ENCODE measurements at places on chromosomes 3 and 15. TPM values are rescaled to one million over a fixed set of nuclear protein-coding genes. Genes with fewer than 3 reads are reported as not detected.

The TLE3 gene
- total RNA-seq, result 43.0 TPM

- H3K36me3 ChIP-seq, result no peaks in the 10 kb centered on the region
- peaks cover 2% of the 10 kb centered on the region for H3K4me1 ChIP-seq
- no peak overlapping the region for H3K27ac ChIP-seq
- H3K27me3 ChIP-seq, result no peaks in the 10 kb centered on the region
- DNase-seq, result no peak
- H3K4me3 ChIP-seq, result no peak overlapping the region
These were observed 204.9 kb downstream of the STAG1 start for GRCh38 chr3:136547293-136547692.

The CDC25A gene
- total RNA-seq, result 0.52 TPM

DNA sequence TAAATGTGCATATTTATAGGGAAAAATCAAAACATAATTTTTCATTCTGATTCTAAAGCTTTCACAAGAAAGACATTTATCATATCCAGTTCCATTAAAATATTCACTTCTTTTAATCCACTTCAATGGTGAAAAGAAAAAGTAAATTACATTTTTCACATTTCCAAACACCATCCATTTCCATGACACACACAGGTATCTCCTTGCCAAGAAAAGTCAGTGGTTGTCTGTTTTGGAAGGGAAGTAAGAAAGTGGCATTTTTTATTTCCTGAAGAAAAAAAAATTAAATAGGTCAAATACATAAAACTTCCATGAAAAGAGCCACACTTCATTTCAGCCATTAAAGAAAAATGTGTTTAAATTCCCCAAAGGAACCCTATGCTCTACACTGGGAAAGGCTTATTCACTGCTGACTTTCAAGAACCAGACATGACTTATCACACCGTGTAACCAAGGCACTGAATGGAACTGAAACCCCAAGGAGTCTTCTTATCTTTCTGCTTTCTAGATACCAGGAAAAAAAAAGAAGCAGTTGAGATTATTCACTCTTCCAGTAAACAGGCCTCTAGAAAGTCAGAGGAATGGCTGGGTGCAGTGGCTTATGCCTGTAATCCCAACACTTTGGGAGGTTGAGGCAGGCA, 44.5 kb downstream of the OSBPL10 start:
- H3K4me3 ChIP-seq, result no peak overlapping the region
- H3K27ac ChIP-seq, result no peak overlapping the region
- no peak for DNase-seq
- no peaks in the 10 kb centered on the region for H3K36me3 ChIP-seq
- H3K4me1 ChIP-seq, result peaks cover 3% of the 10 kb centered on the region

DNA sequence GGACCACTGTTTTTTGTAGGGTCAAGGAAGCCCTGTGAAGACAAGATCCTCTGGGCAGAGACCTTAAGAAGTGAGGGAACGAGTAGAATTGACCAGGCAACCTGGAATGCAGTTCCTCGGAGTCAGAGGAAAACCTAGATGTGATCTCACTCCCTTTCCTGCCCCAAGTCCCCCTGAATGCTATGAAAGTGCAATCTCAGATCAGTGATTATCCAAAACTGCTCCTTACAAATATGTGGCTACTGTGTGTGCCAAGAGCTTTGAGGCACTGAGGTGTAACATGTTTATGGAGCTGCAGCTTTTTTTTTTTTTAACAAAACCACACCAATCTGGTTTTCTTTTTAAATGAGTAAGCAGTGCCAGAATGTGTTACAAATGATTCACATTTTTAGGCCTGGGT, 35.8 kb downstream of the THSD4 start:
- peaks cover 3% of the 10 kb centered on the region for H3K36me3 ChIP-seq
- H3K27ac ChIP-seq, result peak overlapping the region; percentile 9
- no peaks in the 10 kb centered on the region for H3K27me3 ChIP-seq
- H3K4me1 ChIP-seq, result no peaks in the 10 kb centered on the region
- H3K4me3 ChIP-seq, result no peak overlapping the region

DNA sequence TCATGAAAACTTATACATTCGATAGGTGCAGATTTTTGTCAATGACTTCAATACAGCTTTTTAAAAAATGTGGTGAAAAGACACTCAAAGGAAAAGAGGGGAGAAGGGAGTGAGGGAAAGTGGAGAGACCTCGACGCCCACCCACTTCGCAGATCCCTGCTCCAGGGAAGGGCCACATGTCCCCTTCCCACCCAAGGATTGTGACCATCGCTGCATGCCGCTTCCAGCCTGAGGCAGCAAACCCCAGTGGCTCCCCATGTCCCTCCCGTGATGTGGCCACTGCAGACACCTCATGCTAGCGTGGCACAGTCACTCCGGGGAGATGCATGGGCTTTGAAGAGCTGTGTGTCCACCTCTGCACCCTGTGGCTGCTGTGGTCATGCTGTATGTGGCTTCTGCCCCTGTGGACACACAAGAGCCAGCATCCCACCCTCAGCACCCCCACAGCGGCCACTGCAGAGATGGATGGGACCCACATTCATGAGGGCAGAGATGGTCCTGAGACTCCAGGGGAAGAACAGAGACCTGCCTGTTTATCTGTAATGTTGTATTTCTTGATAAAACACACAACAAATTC, 230.2 kb downstream of the OCA2 start:
- H3K4me1 ChIP-seq, result no peaks in the 10 kb centered on the region
- DNase-seq, result no peak
- no peaks in the 10 kb centered on the region for H3K27me3 ChIP-seq
- H3K27ac ChIP-seq, result no peak overlapping the region
- no peaks in the 10 kb centered on the region for H3K36me3 ChIP-seq
- no peak overlapping the region for H3K4me3 ChIP-seq

DNA sequence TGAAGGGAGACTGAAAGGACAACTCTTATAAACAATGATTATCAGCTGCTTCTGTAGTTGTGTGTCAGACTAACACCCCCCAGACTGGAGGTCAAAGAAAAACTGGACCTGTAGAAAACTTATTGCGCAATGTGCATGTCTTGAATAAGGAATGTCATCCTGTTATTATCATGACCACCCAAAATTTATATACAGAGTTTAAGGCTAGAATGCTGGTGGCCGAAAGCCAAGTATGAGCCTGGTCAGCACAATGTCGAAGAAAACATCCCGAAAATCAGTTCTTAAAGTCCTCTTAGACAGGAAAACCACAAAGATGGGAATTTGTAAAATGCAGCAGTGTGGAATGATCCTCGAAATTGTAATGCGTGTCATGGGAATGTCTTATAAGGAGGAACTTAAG, 29.3 kb downstream of the RFTN1 start:
- no peaks in the 10 kb centered on the region for H3K27me3 ChIP-seq
- H3K4me1 ChIP-seq, result no peaks in the 10 kb centered on the region
- no peak overlapping the region for H3K4me3 ChIP-seq
- H3K27ac ChIP-seq, result no peak overlapping the region
- H3K36me3 ChIP-seq, result peaks cover 4% of the 10 kb centered on the region
- DNase-seq, result no peak

The DAZL gene
- not detected for total RNA-seq

GRCh38 chr3:101926594-101927105, 77.3 kb downstream of the NFKBIZ start:
- H3K36me3 ChIP-seq, result no peaks in the 10 kb centered on the region
- no peak overlapping the region for H3K4me3 ChIP-seq
- no peaks in the 10 kb centered on the region for H3K4me1 ChIP-seq
- DNase-seq, result no peak

The FGF7 gene
- 126 TPM for total RNA-seq

The STRA6 gene
- 0.51 TPM for total RNA-seq

The UCN2 gene
- total RNA-seq, result 0.24 TPM

DNA sequence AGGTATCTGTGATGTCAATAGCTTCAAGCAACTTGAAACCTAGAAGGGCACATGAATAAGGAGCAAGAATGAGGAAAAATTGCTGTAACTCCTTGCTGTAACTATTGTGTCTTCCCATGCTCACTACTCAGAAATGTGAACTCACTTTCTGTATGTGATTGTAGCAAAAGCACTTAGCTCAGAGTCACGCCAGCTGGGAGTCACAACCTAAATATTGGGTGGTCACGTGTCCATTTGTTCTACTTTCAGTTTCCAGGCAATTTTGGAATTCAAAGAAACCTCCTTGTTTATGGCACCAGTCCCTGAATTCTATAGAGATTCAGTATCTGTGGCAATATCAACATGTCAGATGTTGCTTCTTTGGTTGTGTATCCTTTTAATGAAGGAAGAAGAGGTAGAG, 241.6 kb upstream of the AZI2 start:
- H3K4me3 ChIP-seq, result no peak overlapping the region
- H3K27ac ChIP-seq, result no peak overlapping the region
- DNase-seq, result no peak
- no peaks in the 10 kb centered on the region for H3K27me3 ChIP-seq
- peaks cover 3% of the 10 kb centered on the region for H3K4me1 ChIP-seq
- H3K36me3 ChIP-seq, result no peaks in the 10 kb centered on the region

The IL17RE gene
- total RNA-seq, result 11.0 TPM

DNA sequence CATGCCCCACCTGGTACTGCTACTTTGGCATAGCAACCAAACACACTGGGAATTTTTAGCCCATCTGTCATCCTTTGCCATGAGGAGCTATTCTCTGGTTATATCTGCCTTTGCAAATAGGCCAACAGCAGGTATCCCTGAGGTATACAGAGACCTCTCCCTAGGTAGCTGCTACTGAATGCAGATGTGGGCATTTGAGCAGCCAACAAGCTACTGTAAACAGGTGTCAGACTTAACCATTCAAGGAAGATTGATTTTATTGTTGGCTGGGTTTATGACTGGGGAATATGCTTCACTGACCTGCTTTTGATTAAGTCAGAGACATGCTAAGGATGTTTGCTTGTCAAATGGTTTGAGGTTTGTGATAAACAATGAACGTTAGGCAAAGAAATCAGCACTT, 183.2 kb downstream of the OXSM start:
- H3K36me3 ChIP-seq, result no peaks in the 10 kb centered on the region
- H3K27ac ChIP-seq, result no peak overlapping the region
- no peaks in the 10 kb centered on the region for H3K27me3 ChIP-seq
- H3K4me3 ChIP-seq, result no peak overlapping the region
- H3K4me1 ChIP-seq, result no peaks in the 10 kb centered on the region

DNA sequence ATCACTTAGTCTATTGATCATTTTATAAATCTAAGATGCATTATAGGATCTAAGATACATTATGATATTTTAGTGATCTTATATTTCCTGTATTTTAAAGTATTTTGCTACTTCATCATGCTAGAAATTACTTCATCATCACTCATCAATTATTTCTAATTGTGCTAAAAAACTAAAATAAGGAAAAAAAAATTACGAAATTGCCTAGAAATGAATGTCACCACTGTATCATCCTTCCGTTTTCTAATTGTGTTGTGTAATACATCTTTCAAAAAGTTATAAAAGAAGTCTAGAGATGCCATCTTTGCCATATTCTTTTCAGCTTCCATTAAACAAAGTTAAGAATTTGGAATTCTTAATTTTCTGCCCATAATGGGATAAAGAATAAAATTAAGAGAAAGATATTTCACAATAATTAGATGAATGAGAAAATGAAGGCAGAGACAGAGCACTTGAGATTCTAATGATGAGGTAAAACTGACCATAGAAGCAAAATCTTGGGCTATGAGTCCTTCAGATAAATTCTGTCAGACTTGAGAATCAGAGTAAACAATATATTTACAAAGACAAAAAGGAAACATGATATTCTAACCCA, 48.8 kb downstream of the ALDH1A2 start:
- H3K36me3 ChIP-seq, result no peaks in the 10 kb centered on the region
- no peaks in the 10 kb centered on the region for H3K27me3 ChIP-seq
- no peak overlapping the region for H3K4me3 ChIP-seq
- no peak overlapping the region for H3K27ac ChIP-seq
- no peak for DNase-seq
- H3K4me1 ChIP-seq, result no peaks in the 10 kb centered on the region

DNA sequence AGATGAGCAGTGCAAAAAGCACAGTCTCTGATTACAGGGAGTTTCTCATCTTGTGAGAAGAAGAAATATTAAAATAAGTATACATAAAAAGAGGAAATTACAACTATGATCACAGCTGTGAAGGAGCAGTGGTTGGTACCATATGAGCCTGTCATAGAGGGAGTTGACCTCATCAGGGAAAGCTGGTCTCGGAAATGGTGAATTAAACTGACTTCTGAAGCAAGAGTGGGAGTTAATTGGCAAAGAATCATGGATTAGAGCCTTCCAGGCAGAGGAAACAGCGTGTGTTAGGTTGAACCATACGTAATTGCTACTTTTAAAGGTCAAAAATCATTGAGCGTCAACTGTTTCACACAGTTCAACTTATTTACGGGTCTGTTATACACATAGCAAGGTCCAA, 539.1 kb downstream of the EDEM1 start:
- no peaks in the 10 kb centered on the region for H3K36me3 ChIP-seq
- H3K27ac ChIP-seq, result no peak overlapping the region
- no peaks in the 10 kb centered on the region for H3K4me1 ChIP-seq
- H3K4me3 ChIP-seq, result no peak overlapping the region
- no peaks in the 10 kb centered on the region for H3K27me3 ChIP-seq

DNA sequence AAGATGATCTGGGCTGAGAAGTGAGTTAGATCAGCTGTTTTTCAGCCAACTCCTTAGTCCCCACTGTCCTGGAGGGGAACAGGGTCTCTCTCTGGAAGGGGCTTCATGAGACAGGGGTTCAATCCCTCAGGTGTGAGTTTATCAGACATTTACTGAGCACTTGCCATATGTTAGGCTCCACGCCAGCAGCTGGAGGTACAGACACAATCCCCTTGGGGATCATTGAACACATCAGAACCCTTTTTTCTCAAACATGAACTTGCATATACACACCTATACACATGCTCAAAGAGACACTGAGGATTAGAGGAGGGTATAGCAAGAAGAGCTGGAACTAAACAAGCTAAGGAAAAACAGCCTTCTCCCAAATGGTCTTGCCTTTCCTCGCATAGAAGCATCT, 5.5 kb upstream of the BMF start:
- H3K27me3 ChIP-seq, result no peaks in the 10 kb centered on the region
- no peak overlapping the region for H3K4me3 ChIP-seq
- no peak for DNase-seq
- H3K27ac ChIP-seq, result no peak overlapping the region
- no peaks in the 10 kb centered on the region for H3K4me1 ChIP-seq

The THPO gene
- total RNA-seq, result 1.2 TPM

GRCh38 chr15:38536201-38536676, 28.4 kb downstream of the RASGRP1 start:
- peak; percentile 80 for DNase-seq
- H3K27me3 ChIP-seq, result no peaks in the 10 kb centered on the region
- H3K4me1 ChIP-seq, result peaks cover 1% of the 10 kb centered on the region
- no peak overlapping the region for H3K27ac ChIP-seq
- no peak overlapping the region for H3K4me3 ChIP-seq

GRCh38 chr3:114452937-114453336, 159.1 kb downstream of the TIGIT start:
- no peak overlapping the region for H3K4me3 ChIP-seq
- no peaks in the 10 kb centered on the region for H3K27me3 ChIP-seq
- H3K27ac ChIP-seq, result no peak overlapping the region
- no peaks in the 10 kb centered on the region for H3K36me3 ChIP-seq
